ENCODE measurements at places on chromosomes 5 and 9. TPM values are rescaled to one million over a fixed set of nuclear protein-coding genes. Genes with fewer than 3 reads are reported as not detected.

Gene PAIP1
- 75.2 TPM for total RNA-seq

GRCh38 chr9:104999136-104999535 lies 71.2 kb upstream of the ABCA1 start:
- DNase-seq, result no peak

DNA sequence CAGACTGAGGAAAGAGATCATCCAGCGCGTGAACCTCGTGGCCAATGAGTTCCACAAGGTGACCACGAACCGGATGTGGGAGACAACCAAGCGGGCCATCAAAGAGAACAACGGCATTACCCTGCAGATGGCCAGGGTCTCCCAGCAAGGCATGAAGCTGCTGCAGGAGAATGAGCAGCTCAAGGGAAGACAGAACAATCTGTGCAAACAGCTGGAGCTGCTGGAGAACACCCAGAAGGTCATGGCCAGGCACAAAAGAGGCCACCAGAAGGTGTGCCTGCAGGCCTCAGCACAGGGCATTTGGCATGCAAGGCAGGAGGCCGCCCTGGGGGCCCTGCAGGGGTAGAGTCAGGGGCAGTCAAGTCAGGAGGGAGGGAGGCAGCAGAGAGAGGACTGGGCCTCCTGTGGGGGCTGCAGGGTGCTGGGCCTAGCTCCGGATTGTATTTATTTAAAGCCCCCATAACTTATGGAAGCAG lies 4.2 kb downstream of the PTRH1 start:
- no peak for DNase-seq

DNA sequence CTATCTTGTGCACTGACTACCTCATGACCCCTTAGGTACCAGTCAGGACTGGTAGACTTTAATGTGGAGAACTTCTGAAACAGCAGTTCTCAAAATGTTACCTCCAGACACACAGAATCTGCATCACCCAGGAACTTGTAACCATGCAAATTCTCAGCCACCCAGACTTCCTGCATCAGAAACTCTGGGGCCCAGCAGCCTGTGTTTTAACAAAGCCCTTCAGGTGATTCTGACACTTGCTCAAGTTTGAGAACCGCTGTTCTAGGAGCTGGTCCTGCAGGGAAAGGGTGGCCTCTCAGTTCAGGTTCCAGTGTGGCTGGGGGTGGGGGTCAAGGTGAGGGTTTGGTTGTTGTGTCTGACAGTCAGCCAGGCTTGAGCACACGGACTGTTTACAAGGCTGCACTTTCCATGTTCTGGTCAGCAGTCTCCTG lies 28.4 kb downstream of the ZFP62 start:
- no peak for DNase-seq

- no peak for DNase-seq
Observed at GRCh38 chr9:93299418-93300174, 115.7 kb downstream of the WNK2 start.

- DNase-seq, result no peak
Observed at GRCh38 chr9:96612105-96612965, 7.3 kb downstream of the CDC14B start.

- no peak for DNase-seq
Observed at GRCh38 chr5:48192-48591, 43.8 kb upstream of the PLEKHG4B start.

DNA sequence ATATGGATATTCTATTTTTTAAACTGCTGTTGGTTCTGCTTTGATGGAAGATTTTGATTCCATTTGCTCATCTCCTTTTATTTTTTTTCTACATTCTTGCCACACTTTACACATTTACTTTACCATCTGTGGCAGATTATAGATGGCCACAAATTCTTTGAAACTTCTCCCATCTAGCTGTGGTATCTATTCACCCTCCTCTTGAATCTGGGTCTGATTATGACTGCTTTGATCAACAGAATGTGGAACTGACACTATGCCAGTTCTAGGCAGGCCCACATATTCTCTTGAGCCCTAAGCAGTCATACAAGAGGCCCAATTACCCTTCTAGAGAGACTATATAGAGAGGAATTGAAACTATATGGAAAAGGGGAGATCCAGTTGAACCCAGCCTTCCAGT lies 439.0 kb upstream of the PTGER4 start:
- DNase-seq, result no peak

DNA sequence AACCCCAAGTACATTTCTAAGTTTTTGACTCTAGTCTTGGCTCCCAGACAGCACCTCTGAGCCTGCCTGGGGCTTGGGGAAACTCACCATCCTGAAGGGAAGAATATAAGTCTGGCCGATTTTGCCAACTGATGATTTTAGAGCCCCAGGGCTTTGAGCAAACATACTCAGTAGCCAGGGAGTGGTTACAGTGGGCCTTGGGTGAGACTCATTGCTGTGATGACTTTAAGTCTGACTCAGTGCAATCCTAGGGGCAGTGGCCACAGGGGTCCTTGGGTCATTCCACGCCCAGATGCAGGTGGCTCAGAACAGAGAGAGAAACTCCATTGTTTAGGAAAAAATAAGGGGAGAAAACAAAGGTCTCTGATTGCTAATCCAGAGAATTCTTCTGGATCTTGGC lies 312.0 kb upstream of the EDIL3 start:
- DNase-seq, result no peak

Gene PRR16
- total RNA-seq, result 8.4 TPM

GRCh38 chr5:53073348-53073747 lies 36.2 kb downstream of the MOCS2 start:
- DNase-seq, result no peak

Gene KCNV2
- not detected for total RNA-seq

Gene SMIM27
- 4.2 TPM for total RNA-seq

DNA sequence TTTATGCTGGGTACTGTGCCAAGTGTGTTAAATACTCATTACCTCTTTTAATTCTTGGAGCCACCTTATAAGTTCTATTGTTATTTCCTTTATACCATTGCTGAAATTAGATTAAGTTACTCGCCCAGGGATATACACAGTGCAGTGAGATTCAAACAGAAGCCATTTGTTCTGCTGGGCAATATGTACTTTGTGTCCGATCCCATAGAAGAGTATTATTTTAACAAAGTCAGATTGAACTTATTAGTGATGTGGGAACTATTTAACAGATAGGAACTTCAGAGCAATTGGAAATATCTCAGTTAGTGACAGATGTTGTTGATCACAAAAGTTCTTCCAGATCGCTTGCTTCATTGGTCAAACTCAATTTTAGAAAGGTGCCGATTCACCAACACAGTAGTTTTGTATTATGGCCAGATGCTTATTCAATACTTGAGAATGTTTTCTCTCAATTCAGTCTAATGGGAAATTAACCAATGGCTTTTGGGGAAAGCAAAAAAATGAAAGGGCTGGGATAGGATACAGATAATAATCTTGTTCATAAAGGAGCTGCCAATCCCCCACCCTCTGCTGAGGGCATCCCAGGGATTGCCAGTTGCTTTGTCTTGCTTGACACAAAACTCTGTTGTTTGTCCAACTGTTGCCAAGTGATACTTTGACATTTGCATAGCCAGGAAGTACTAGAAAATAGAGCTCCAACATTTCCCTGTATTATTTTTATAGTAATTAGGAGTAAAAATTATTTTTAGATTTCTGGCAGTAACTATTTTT lies 94.8 kb upstream of the SEMA6A start:
- no peak for DNase-seq

DNA sequence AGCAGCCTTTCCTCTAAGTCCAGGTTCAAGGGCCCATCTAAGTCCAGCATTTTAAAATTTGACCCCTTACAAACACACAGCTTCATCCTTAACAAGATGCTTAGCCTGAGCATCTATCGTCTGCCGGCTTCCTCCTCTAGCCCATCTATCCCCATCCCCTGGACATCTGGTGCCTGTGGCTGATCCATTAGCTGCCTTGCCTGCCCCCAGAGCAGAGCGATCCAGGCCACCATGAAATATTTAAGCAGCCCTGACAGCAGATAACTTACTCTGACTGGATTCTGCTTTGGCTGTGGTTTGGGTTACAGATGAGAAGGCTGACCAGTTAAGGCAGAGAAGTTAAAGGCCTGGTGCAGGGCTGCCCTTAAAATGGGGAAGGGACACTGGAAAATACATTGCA lies 30.9 kb upstream of the CPEB4 start:
- DNase-seq, result no peak

GRCh38 chr5:147918101-147918685 lies 11.9 kb upstream of the C5orf46 start:
- DNase-seq, result no peak

DNA sequence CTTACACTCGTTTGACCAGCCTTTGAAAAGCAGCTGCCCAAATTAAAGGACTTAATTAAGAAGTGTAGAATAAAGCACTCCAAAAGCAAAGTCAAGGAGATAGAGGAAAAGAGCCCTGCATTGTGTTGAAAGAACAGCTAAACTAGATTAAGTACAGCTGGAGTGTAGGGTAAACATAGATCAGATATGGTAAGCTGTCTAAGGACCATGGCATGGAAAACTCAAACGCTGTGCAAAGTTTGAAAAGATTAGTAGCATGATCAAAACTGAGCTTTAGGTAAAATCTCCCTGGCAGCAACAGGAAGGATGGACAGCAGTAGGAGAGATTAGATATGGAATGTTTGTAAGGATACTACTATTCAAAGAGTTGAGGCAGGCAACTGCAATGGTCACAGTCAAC lies 55.4 kb downstream of the BNC2 start:
- DNase-seq, result no peak

DNA sequence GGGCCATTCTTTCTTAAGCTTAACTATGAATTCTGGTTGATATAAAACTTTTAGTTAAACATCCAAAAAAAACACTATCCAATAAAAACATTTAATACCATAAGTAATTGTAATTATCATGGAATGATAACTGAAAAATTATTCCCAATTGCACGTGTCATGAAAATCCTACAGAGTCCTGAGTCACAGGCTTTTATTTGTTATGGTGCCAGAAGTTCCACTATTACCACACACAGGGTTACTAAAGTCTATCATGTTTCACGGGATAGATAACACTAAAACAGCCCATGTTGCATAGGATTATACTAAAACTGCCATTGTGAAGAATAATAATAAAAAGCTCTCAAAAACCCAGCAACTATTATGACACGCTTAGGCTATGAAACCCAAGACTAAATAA lies 1381.8 kb downstream of the EFNA5 start:
- no peak for DNase-seq
